ENCODE measurements at places on chromosomes 5 and 9.

GRCh38 chr5:14193496-14193895 is 50.4 kb downstream of the TRIO start:
- DNase-seq = no peak

- no peak for DNase-seq
Observed at GRCh38 chr5:149172261-149172660, 31.0 kb downstream of the ABLIM3 start.

DNA sequence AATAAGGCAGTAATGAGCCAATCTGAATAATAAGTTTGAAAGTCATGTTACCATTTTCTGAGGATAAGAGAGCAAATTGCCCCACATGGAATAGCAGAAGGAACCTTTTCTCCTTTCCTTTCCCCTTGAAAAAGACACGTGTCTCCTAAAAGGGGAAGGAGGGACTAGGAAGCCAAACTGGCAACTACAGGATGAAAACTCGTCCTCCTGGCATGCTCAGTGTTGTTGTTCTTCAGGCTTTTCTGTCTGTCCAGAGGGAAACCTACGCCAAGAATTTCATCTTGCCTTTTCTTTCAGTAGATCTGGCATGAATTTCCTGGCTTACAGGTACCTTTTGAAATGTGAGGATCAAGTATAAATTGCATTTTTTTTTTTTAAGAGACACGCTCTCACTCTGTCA is 355.9 kb upstream of the TLE4 start:
- no peak for DNase-seq

- DNase-seq = no peak
Observed at GRCh38 chr9:133835262-133835901, 97.2 kb upstream of the SARDH start.

DNA sequence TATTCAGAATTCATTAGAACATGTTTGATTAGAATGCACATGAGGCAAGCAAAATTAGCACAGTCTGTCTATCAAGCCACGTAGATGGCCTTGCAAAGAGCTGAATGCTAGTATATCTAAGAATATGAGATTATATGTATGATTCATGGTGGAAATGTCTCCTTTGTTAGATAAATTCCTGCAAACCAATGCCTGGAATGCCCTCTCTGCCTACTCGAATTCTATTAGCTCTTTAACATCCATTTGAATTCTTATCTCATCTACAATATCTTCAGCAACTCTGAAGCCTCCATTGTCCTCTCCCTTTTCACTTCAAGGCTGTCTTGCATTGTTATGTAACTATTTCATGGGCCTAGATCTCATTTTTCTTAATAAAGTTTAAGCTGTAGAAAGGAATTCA is 205.5 kb downstream of the TMC1 start:
- no peak for DNase-seq

- no peak for DNase-seq
Observed at GRCh38 chr5:65209341-65209740, 272.4 kb downstream of the ADAMTS6 start.
